Stimulated activated effector memory CD8-positive, alpha-beta T cell treated with anti-CD3 and anti-CD28 coated beads, Interleukin-12 subunit alpha, Interleukin-12 subunit beta, amount 100 ng/mL, for 72 hours (primary cell): ENCODE measurements at places on chromosomes 1 and 21.

DNA sequence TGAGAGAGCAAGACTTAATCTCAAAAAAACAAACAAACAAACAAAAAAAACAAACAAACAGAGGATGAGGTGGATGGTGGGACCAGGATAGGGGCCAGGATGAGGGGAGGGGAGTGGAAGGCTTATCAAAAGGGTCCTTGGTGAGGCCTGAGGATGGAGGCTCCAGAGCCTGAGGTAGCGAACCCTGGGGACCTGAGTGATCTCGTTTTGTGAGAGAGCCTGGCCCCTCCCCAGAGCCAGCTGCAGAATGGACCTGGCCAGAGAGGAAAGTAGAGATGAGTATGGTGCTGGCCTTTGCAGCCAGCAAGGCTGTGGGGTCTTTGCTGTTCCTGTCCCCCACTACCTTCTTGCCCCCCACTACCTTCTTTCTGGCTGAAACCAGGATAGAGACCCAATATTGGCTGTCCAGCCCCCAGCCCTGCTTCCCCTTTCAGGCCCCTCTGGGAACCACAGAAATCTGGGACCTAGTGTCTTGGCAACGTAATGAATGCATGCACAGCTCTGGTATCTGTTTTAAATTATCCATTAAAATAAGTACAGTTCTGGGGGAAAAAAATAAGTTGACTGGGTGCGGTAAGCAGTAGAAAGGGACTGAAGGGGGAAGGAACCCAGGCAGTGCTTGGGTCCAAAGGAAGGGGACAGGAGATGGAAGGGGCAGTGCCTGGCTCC is 1.1 kb upstream of the LMNA start:
- no peak for DNase-seq

DNA sequence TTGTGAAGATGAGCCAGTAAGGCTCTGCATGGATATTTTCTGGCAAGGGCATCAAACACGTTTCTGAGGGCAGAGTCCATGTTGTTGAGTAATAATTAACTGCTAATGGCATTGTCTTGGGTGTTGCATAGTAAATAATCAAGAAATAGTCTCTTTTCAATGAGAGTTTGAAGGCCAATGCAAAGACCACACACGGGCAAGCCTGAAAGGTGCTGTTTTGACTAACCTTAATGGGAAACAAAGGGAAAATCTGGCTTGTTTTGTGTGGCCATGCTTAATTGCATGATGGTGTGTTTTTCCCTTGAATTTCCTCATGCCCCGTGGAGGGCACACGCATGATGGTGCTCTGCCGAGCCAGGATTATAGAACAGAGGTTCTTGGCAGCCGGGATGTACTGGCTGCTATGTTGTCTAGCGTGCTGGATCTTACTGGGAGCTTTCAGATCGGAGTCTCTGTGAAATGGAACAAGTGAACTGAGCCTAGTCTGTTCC is 127.6 kb downstream of the NOS1AP start:
- no peak for DNase-seq

DNA sequence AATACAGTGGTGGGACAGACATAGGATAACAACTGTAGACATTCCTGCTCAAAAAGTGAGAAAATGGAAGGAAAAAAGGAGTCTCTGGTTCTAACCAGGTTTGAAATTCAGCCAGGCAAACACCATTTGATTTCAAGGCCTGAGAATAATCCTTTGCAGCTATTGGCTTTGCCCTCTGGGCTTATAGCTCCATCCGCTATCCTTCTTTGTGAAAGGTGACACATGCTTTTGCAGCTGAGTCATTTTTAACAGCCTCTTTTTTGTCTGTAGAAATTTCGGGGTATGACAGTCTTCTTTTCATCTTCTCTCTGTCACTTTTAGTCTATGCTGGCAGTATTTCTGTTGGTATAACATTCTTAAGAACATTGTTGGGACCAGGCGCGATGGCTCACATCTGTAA is 16.2 kb downstream of the SDHC start:
- DNase-seq: no peak

DNA sequence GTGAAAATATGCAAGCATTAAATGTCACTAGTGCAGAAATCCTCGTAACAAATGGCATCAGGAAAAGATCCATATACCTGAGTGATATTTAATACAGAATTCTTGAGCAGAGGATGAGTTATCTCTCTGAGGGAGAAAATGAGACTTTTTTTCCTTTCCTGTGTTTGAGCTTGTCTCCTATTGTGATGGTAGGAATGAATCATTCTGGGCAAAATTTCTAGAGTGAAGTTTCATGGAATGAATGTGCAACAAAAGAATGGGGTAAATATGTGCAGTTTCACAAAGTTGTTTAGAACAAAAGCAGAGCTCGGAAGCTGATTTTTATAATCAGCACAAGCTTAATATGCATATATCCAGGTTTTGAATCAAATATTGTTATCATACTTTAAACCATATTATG is 4.6 kb downstream of the CTPS1 start:
- no peak for DNase-seq

- DNase-seq: no peak
Observed at GRCh38 chr1:221532071-221532773, 209.7 kb downstream of the DUSP10 start.

GRCh38 chr1:169120066-169120465 is 13.6 kb downstream of the ATP1B1 start:
- DNase-seq: no peak

GRCh38 chr1:113490384-113490783 is 100.1 kb downstream of the MAGI3 start:
- DNase-seq: no peak

DNA sequence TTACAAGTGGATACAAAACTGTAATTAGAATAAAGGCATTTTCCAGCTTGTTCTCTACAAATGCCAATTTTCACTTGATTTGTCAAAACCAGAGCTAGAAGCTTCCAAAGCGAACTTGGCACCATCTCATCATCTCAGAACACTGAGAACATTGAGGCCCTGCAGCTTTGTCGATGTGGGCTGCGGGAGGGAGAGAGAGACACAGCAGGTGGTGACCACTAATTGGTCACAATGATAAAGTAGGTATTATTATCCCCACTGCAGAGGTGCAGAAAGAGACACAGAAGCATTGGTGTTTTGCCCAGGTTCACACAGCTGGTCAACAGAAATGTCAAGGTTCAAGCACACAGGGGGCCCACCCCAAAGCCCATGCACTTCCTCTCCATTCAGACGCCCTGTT is 72.2 kb upstream of the KRTAP19-8 start:
- no peak for DNase-seq

DNA sequence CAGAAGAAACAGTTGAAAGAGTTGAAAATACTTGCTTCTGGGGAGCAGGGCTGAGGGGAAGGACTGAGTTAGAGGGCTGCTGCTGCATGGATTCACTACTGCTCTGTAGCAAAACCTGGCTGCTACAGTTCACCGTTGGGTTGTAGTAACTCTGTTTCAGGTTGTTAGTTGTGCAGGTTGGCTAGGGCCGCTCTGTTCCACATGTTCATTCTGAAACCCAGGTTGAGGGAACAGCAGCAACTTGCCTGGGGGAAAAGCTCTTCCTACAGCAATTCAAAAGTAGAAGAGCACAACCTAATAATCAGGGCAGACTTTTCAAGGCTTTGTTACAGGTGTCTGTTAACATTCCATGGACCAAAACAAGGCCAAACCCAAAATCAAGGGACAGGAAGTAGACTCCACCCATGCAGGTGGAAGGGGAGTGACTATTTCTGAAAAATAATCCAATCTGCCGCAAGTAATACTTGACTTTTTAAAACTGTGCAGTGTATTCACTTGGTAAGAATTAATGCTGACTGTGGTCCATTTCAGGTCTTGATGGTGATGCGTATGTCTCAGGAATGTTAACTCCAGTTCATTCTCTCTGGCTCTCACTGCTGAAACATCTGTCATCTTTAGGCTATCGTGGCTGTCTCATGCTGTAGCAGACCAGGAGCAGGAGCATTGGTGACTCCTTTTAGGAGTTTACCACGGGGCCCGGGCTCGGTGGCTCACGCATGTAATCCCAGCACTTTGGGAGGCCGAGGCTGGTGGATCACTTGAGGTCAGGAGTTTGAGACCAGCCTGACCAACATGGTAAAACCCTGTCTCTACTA is 5.1 kb upstream of the PARK7 start:
- DNase-seq: no peak

GRCh38 chr1:208917723-208918122 is 665.8 kb upstream of the CAMK1G start:
- no peak for DNase-seq

DNA sequence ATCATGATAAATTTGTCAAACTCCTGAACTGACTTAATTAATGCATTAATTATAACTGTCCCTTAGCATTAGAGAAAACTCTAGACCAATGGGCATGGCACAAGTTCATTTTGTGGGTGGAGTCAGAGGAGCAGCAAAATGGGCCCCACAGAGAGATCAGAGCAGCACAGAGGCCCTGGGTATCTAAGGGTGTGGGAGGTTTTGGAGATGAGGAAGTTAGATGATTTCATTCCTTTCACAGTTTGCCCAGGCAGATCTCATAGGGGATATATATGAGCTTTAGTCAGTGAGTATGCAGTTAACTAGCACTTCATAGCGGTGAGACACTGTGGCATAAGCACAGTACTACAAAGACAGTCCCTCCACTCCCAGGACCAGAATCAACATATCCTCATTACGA is 117.3 kb downstream of the MAB21L3 start:
- no peak for DNase-seq

- DNase-seq: no peak
Observed at GRCh38 chr1:225670356-225670755, 17.4 kb upstream of the ENAH start.

GRCh38 chr1:66312271-66312990 is 221.5 kb upstream of the SGIP1 start:
- no peak for DNase-seq

DNA sequence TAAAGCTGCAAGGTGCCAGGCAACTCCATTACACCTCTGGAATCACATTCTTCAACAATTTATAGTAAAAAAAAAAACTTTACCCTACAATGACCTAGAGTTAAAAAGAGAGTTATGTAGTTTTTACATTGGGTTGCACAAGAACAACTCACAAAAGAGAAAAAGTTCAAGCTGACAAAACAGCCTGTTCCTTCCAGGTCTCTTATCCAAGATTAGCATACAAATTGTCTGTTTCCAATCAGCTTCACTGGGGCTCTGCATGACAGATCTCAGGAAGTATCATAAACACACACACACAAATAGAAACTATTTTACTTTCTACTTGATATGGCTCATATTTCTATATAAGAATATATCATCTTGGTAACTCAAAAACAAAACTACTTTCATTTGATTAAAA is 154.6 kb downstream of the PCNX2 start:
- no peak for DNase-seq

DNA sequence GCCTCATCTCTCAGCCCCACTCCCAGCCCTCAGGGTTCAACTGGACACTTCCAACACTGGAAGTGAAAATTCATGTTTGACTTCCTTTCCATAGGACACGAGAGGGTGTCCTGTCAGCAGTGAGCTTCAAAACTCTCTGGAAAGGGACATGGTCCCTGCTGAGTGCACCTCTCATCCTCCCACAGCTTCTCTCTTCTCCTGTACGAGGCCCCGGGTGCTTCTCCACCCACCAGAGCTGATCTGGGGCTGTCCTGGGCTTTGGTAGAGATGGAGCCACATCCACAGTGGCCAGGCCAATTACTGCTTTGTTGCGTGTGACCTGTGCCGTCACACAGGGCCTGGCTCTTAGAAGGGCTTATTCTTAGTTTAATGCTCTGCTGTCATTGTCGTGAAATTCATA is 182.3 kb downstream of the RRAGC start:
- no peak for DNase-seq

- no peak for DNase-seq
Observed at GRCh38 chr1:93827633-93828366, 51.2 kb downstream of the DNTTIP2 start.

GRCh38 chr1:98086796-98087441 is 166.1 kb upstream of the DPYD start:
- no peak for DNase-seq

DNA sequence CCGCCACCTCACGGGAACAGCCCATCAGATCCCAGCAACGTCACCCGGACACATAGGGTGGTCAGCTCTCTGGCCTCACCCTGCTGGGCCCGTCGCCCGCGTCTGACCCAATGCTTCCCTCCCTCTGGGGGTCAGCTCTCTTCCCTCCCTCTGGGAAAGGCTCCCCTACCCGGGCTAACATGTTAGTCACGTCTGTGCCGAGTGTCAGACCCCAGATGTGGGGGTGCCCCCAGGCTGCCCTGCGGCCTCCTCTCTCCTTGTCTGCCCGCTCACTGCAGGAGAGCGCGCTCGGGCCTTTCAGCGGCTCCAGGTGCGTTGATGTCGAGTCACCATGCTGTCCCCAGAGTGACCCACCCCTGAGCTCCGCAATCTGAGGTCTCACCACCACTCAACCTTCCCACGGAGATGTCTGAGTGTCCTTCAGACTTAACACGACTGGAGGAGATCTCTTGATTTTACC is 34.3 kb downstream of the SLC37A1 start:
- DNase-seq: no peak

GRCh38 chr1:21361506-21361905 is 71.2 kb upstream of the ECE1 start:
- DNase-seq: no peak

GRCh38 chr1:41343790-41344699 is 17.2 kb upstream of the FOXO6 start:
- DNase-seq: no peak

- DNase-seq: no peak
Observed at GRCh38 chr1:2948751-2949680, 72.3 kb upstream of the ACTRT2 start.

GRCh38 chr1:205257735-205258134 is 30.0 kb downstream of the TMCC2 start:
- DNase-seq: no peak

- DNase-seq: no peak
Observed at GRCh38 chr21:37145635-37146111, 72.6 kb downstream of the TTC3 start.

GRCh38 chr1:51433269-51433971 is 85.6 kb downstream of the EPS15 start:
- no peak for DNase-seq

- no peak for DNase-seq
Observed at GRCh38 chr21:36261459-36261858, 58.5 kb upstream of the MORC3 start.

GRCh38 chr1:153567621-153568366 is 2.1 kb upstream of the S100A2 start:
- DNase-seq: peak; percentile 62

- no peak for DNase-seq
Observed at GRCh38 chr21:41726970-41727783, 39.7 kb downstream of the RIPK4 start.

GRCh38 chr1:93837961-93838360 is 41.0 kb downstream of the DNTTIP2 start:
- no peak for DNase-seq
